NCI-H2029 treated with DMSO at 0.1 percent for 48 hours (cell line): ENCODE measurements at places on chromosomes 1 and 21.
A peak's percentile ranks its signal among the peaks of the same experiment; 100 is the strongest.

- DNase-seq: no peak
Observed at GRCh38 chr1:47174656-47175020, 15.2 kb downstream of the PDZK1IP1 start.

DNA sequence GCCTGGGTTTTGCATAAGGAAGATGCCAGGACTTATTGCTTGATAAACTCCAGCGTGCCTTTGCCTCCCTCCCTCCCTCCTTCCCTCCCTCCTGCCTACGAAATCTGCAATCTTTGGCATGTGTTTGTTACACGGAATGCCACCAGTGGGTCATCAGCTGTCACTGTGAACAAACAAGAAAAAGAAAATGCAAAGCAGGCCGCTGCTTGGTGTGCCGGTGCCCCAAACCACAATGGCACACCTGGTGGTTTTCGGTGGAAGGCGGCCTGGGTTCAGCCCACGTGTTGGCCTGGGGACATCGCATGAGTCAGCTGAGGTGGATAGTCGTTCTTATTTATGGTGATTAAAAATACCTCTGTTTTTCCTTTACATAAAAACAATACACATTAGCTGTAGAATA is 16.3 kb upstream of the IFNLR1 start:
- no peak for DNase-seq

- no peak for DNase-seq
Observed at GRCh38 chr21:26846036-26846931, 1.1 kb upstream of the ADAMTS1 start.

- DNase-seq: no peak
Observed at GRCh38 chr1:11320153-11320936, 47.3 kb downstream of the UBIAD1 start.

- peak; percentile 31 for DNase-seq
Observed at GRCh38 chr1:152001631-152002584, 8.2 kb upstream of the S100A10 start.
